Fibroblast of skin of left quadriceps (primary cell): ENCODE measurements at places on chromosomes 2 and 18.

GRCh38 chr2:26809876-26810577, 24.2 kb downstream of the CENPA start:
- no peak for DNase-seq

GRCh38 chr2:101116841-101117552, 34.2 kb downstream of the TBC1D8 start:
- DNase-seq, result no peak

GRCh38 chr2:145744541-145745386, 1224.8 kb upstream of the ZEB2 start:
- peak; percentile 86 for DNase-seq

DNA sequence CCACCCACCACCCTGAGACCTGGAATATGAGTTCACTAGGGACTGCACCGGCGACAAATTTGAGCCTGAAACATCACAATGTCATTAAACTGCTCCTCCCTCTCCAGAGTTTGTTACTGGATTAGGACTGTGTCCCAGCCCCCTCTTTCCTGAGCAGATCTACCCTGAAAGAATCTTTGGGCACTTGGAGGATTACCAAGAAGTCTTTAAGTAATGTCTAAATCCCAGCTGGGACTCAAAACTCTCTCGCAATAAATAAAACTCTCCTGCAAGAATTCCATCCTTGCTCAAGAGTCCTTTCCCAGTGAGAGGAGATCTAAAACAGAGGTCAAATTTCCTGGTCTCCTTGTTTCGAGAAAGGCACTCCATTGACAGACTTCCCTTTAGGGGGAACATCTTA, 20.9 kb downstream of the GKN2 start:
- DNase-seq, result peak; percentile 64

- peak; percentile 55 for DNase-seq
Measured at GRCh38 chr18:46250084-46250811, 146.1 kb downstream of the HAUS1 start.

- DNase-seq, result no peak
Measured at GRCh38 chr2:152176113-152176714, 651 bp upstream of the STAM2 start.

- DNase-seq, result no peak
Measured at GRCh38 chr2:27117995-27118524, 868 bp downstream of the CGREF1 start.

DNA sequence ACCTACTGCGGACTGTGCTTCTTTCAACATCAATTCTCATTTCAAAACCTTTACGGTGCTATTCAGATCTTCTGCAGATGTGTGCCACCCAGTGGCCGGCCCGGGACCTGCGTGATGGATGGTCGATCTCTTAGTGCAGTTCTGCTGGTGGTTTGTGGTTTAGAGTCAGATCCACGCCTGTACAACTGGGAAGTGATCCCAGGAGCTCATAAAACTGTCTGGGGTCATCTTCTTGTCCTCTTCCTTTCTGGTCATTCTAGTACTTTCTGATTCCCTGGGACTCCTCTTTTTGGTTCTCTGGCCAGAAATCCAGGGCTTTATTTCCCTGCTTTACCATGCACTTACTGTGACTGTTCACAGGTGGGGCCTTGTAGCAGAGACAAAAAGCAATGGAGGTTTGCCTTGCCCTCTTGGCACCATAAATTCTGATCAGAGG, 15.8 kb upstream of the SELENOI start:
- DNase-seq, result peak; percentile 47

DNA sequence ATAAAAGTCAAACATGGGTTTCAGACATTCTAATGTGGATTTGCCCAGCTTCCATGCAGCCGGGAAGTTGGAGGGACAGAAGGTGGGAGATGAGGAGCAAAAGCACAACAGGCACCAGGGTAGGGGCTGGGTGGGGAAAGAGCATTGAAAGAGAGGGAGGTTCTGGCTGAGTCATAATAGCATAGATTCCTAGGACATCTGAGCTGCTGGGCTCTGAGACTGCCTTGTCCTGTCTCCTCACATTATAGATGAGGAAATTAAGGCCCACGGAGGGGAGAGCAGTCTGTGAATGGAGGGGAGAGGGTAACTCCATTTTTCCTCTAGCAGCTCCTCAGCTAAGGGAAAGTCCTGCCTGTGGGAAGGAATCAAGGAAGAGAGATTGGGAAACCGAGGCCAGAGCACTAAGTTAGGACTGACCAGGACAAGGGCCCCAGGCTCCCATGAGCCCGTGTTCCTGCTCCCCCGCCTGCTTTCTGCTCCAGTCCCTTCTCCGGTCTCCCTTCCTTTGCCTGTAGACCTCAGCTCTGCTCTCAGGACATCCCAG, 26.2 kb downstream of the SH2D6 start:
- no peak for DNase-seq

DNA sequence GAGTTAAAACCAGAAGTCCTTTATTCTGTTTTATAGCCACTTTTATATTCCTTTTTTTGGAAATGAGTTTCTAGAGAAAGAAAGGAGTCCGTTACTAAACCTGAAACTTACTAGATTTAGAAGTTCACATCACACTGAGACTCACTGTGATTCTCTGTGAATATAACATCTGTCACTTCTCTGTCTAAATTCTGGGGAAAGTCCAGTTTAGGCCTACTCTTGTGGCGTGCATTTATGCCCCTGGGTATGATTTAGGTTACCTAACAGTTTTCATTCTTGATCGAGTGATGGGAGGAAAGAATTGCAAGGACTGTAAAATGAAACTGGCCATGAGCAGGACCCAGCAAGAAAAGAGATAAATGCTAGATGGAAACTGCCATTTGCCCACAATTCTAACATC, 449.6 kb downstream of the SPAG16 start:
- DNase-seq, result no peak

- DNase-seq, result no peak
Measured at GRCh38 chr2:101119431-101119830, 31.8 kb downstream of the TBC1D8 start.
